ENCODE measurements at places on chromosomes 13 and 19. TPM values are rescaled to one million over a fixed set of nuclear protein-coding genes. Genes with fewer than 3 reads are reported as not detected.

STAP2 gene
- total RNA-seq = 15.4 TPM

KLF1 gene
- 0.62 TPM for total RNA-seq

C13orf46 gene
- 0.27 TPM for total RNA-seq

NLRP9 gene
- not detected for total RNA-seq

DNA sequence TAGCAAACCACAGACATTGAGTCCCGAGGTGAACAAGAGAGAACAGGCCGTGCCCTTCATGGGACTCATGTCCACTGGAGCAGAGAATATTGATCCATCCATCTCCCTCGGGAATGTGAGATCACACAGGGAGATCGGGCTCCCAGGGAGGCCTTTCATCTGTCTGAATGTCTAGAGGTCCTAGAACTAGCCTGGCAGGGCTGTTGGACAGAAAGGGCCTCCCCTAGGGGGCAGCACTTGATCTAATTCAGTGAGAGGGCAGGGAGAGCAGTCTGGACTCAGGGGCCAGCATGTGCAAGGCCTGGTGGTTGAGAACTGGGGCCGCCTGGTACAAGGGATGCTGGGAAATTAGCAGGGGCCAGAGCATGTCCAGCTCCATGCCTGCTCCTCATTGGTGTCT lies 4.3 kb downstream of the RUVBL2 start:
- DNase-seq = peak; percentile 46
- H3K4me1 ChIP-seq = peaks cover 16% of the 10 kb centered on the region
- no peak overlapping the region for H3K27ac ChIP-seq
- H3K36me3 ChIP-seq = peaks cover 34% of the 10 kb centered on the region
- H3K4me3 ChIP-seq = no peak overlapping the region

GRCh38 chr13:96033220-96034015 lies 19.8 kb downstream of the UGGT2 start:
- no peaks in the 10 kb centered on the region for H3K36me3 ChIP-seq
- no peak overlapping the region for H3K4me3 ChIP-seq

NAA16 gene
- total RNA-seq = 28.5 TPM

- H3K36me3 ChIP-seq = no peaks in the 10 kb centered on the region
- H3K4me1 ChIP-seq = peaks cover 5% of the 10 kb centered on the region
- peaks cover 37% of the 10 kb centered on the region for H3K27me3 ChIP-seq
- no peak overlapping the region for H3K4me3 ChIP-seq
- H3K27ac ChIP-seq = no peak overlapping the region
- no peak for DNase-seq
Measured at GRCh38 chr13:110322126-110322827, 15.2 kb downstream of the COL4A2 start.

GRCh38 chr13:80235967-80236302 lies 105.0 kb downstream of the SPRY2 start:
- H3K27me3 ChIP-seq = no peaks in the 10 kb centered on the region
- no peaks in the 10 kb centered on the region for H3K4me1 ChIP-seq
- no peak overlapping the region for H3K27ac ChIP-seq
- H3K4me3 ChIP-seq = no peak overlapping the region
- DNase-seq = no peak

- no peaks in the 10 kb centered on the region for H3K27me3 ChIP-seq
- DNase-seq = no peak
- peaks cover 1% of the 10 kb centered on the region for H3K4me1 ChIP-seq
- no peak overlapping the region for H3K27ac ChIP-seq
- H3K4me3 ChIP-seq = no peak overlapping the region
Measured at GRCh38 chr19:3387645-3388589, 21.5 kb downstream of the NFIC start.

FAM216B gene
- not detected for total RNA-seq

DNA sequence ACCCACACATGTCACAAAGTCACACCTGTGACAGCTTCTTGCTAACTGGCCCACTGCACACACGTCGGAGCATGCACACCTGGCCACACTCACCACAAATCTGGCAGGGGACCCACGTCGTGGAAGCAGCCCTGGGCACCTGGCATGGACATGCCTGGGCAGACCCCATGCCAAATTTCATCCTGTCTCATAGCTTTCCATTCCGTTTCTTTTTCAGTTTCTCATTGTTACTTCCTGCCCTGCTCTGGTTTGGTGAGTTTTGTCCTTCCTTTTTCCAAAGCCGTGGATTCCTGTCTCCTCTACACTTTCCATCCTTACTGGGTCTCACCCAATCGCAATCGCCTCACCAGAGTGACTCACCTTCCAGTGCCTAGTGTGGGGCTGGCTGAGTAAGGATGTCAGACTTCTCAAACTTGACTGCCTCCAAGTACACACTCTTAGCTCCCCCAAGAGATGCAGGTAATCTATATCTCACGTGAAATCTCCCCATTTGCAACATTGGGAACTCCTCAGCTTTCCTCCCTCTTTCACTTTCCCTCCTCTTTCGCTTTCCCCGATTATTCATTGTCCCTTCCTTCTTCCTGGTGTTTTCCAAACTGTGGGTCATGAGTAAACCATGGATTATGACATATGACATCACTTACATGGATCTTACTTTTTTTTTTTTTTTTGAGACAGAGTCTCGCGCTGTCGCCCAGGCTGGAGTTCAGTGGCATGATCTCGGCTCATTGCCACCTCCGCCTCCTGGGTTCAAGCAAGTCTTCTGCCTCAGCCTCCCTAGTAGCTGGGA lies 1.6 kb upstream of the BBC3 start:
- peak; percentile 25 for DNase-seq
- H3K36me3 ChIP-seq = no peaks in the 10 kb centered on the region
- H3K27ac ChIP-seq = peak overlapping the region; percentile 60
- H3K4me3 ChIP-seq = peak overlapping the region; percentile 74
- peaks cover 16% of the 10 kb centered on the region for H3K4me1 ChIP-seq
- H3K27me3 ChIP-seq = peaks cover 2% of the 10 kb centered on the region

DNA sequence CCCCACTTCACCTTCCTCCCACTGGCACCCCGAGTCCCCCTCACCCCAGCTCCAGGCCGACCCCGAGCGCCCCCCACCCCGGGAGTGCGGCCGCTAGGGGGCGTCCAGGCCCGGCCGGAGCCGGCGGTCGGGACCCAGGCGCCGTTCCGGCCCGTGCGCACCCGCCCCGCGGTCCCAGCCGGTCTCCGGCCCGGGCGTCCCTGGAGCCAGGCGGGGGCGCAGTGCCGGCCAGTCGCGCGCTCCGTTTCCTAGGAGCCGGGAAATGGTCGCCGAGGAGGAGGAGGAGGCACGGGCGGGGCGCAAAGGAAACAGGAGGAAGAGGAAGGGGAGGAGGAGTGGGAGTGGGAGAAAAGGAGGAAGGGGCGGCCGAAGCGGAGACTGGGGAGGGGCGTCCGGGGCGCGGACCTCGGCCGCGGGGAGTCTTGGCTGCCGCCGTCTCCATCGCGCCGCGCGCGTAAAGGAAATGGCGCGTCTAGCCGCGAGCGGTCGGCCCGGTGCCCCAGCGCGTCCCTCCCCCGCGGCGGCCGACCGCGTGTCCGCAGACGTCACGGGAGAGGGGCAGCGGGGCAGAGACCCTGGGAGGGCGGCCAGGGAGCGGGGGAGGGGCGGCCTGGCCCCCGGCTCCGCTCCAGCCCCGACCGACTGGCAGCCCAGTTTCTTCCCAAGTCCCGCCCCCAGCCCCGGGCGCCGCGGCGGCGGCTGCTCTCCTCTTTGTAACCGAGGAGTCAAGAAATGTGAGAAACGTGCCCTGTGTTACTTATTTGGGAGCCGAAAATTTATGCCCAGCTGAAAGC lies 1.1 kb upstream of the KCTD15 start:
- H3K4me1 ChIP-seq = no peaks in the 10 kb centered on the region
- peaks cover 20% of the 10 kb centered on the region for H3K27me3 ChIP-seq
- H3K27ac ChIP-seq = peak overlapping the region; percentile 70
- no peaks in the 10 kb centered on the region for H3K36me3 ChIP-seq
- peak; percentile 45 for DNase-seq

DNA sequence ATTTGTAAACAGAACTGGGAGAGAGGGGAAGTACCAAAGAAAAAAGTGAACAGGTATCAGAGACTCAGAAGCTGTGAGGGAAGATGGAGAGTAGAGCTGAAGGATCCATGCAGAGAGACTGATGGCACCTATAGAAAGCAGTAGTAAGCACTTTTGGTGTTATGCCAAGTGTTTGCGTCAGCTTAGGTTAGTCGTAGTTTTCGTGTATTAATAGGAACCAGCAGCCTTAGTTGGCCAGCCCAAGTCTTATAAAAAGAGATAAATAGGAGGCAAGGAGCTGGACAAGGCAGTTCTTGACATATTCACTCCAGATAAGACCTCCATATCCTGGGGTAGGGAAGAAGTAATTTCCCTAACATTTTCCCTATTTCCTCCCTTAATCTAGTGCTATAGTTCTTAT lies 214.2 kb downstream of the OXGR1 start:
- H3K36me3 ChIP-seq = no peaks in the 10 kb centered on the region
- DNase-seq = no peak
- no peak overlapping the region for H3K4me3 ChIP-seq
- no peaks in the 10 kb centered on the region for H3K27me3 ChIP-seq
- no peaks in the 10 kb centered on the region for H3K4me1 ChIP-seq
- H3K27ac ChIP-seq = no peak overlapping the region

DNA sequence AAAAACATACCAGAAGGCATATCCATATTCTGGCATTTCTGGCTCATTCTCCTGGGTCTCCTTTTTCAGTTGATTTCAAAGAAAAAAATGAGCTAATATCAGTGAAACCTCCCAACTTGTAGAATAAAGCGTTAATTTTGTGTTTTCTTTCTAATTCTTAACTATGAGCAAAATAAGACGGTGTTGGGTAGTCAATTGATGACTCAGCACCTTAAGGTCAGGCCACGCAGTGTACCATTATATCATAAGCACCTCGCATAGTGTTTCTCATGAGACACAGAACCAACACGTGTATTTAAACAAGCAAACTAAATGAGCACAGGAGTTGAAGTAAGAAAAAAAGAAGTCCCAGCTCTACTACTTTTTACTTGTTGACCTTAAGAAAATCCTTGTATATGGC lies 174.9 kb downstream of the OXGR1 start:
- H3K27me3 ChIP-seq = no peaks in the 10 kb centered on the region
- no peak overlapping the region for H3K4me3 ChIP-seq
- H3K4me1 ChIP-seq = no peaks in the 10 kb centered on the region
- DNase-seq = no peak
- H3K27ac ChIP-seq = no peak overlapping the region

- H3K4me1 ChIP-seq = peaks cover 10% of the 10 kb centered on the region
- DNase-seq = no peak
- H3K4me3 ChIP-seq = no peak overlapping the region
- peaks cover 56% of the 10 kb centered on the region for H3K36me3 ChIP-seq
- H3K27ac ChIP-seq = peak overlapping the region; percentile 6
Measured at GRCh38 chr19:10820173-10820572, 15.8 kb downstream of the TMED1 start.

- no peak overlapping the region for H3K27ac ChIP-seq
- no peak for DNase-seq
- H3K36me3 ChIP-seq = no peaks in the 10 kb centered on the region
- H3K27me3 ChIP-seq = no peaks in the 10 kb centered on the region
- H3K4me3 ChIP-seq = no peak overlapping the region
Measured at GRCh38 chr13:70964874-70965273, 856.6 kb upstream of the KLHL1 start.

GRCh38 chr19:16736709-16737108 lies 17.1 kb downstream of the NWD1 start:
- H3K36me3 ChIP-seq = no peaks in the 10 kb centered on the region
- no peak for DNase-seq
- no peak overlapping the region for H3K4me3 ChIP-seq
- no peak overlapping the region for H3K27ac ChIP-seq
- H3K27me3 ChIP-seq = no peaks in the 10 kb centered on the region

DNA sequence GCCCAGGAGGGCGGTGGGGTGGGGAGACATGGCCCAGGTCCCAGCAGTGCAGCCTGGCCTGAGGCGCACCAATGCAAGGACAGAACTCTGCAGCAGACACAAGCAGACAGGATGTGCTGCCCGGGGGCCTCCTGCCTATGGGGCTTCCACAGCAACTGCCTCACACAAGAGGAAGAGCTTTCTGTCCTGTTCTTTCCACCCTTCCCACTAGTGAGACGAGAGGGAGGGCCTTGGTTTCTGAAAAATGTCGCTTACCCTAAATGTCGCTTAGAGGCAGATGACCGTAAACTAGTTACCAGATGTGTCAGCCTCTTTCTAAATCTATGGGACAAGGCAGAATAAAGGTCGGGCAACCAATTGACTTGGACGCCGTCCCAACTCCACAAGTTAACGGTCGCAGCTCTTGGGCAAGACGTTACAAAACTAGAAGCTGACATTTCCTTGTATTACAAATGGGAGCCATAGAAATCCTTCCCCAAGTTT lies at the start of gene LAIR1:
LAIR1 (minus strand) TSS at position 157 of the 483 bp plus-strand sequence; CDS start at position 30, 127 bp downstream.
- H3K36me3 ChIP-seq = peaks cover 30% of the 10 kb centered on the region
- DNase-seq = peak; percentile 29
- H3K4me3 ChIP-seq = peak within 1 kb of the TSS; percentile 83
- peaks cover 52% of the 10 kb centered on the region for H3K4me1 ChIP-seq
- H3K27ac ChIP-seq = peak within 1 kb of the TSS; percentile 69

FCGBP gene
- total RNA-seq = 2.5 TPM

ZNF845 gene
- 5.6 TPM for total RNA-seq

DNA sequence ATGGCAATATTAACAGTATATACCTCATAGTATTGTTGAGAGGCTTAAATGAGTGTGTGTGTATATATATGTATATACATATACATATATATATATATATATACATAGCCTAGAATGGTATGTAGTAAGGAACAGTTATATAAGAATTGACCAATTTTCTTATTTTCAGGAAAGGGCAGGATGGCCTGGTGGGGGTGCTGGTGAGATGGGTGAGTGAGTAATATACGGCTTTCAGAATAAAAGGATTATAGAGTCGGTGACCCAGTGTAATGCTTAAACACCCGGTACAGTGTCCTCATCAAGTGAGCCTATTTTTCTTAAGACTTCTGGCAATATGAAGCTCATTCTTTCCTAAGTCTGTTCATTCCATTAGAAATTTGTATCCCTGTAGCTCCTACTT lies 11.7 kb upstream of the FAM216B start:
- H3K36me3 ChIP-seq = no peaks in the 10 kb centered on the region
- H3K27ac ChIP-seq = no peak overlapping the region
- H3K4me1 ChIP-seq = no peaks in the 10 kb centered on the region

ZNF773 gene
- 4.5 TPM for total RNA-seq

- H3K4me3 ChIP-seq = no peak overlapping the region
- H3K27ac ChIP-seq = no peak overlapping the region
- H3K4me1 ChIP-seq = no peaks in the 10 kb centered on the region
- H3K27me3 ChIP-seq = no peaks in the 10 kb centered on the region
Measured at GRCh38 chr13:37229931-37230330, 124.5 kb upstream of the CSNK1A1L start.

DNA sequence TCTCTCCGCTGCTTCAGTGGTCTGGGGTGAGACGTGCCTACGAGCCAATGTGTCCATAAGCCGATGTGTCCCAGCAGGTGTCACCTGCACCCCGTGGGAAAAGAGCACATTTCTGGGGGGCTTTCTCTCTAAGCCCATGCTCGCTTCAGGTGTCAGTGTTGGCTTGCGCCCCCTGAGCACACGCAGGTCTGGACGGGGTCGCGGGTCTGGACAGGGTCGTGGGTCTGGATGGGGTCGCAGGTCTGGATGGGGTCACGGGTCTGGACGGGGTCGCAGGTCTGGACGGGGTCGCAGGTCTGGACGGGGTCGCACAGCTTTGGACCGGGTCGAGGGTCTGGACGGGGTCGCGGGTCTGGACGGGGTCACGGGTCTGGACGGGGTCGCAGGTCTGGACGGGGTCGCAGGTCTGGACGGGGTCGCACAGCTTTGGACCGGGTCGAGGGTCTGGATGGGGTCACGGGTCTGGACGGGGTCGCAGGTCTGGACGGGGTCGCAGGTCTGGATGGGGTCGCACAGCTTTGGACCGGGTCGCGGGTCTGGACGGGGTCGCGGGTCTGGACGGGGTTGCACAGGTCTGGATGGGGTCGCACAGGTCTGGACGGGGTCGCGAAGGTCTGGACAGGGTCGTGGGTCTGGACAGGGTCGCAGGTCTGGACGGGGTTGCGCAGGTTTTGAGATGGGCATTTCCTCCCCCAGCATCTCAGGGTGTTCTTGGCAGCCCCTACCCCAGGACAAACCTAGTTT lies 24.5 kb upstream of the TFDP1 start:
- DNase-seq = no peak
- peaks cover 4% of the 10 kb centered on the region for H3K4me1 ChIP-seq
- H3K27ac ChIP-seq = no peak overlapping the region
- H3K36me3 ChIP-seq = no peaks in the 10 kb centered on the region
- no peaks in the 10 kb centered on the region for H3K27me3 ChIP-seq
- H3K4me3 ChIP-seq = no peak overlapping the region

Data from activated T-helper 2 cell treated with anti-CD3 and anti-CD28 coated beads, Interferon-gamma antibody, Interleukin-2, Interleukin-4, amounts not matched to agents 10 μg/mL and 5 μg/mL and 100 μg/mL, durations not matched to agents 14 hours and 24 hours and 36 hours (primary cell).